ENCODE measurements at places on chromosomes 3 and 15.

DNA sequence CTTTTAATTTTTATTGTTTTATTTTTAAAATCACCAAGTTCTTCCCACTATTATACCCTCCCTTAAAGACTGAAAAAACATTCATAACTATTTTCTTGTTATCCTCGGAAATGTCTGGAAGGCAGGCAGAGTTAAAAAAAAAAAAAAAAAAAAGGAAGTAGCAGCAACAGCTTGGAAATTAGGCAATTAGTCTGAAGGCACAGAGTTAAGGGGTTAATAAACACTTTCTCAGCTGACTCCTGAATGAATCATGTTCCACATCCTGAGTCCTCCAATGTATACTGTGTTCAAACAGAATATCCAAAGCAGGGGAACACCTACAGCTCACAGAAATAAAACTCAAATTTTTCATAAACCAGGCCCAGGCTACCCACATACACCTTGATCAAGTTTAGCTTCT, 5.8 kb downstream of the HEXA start:
- no peak for DNase-seq

DNA sequence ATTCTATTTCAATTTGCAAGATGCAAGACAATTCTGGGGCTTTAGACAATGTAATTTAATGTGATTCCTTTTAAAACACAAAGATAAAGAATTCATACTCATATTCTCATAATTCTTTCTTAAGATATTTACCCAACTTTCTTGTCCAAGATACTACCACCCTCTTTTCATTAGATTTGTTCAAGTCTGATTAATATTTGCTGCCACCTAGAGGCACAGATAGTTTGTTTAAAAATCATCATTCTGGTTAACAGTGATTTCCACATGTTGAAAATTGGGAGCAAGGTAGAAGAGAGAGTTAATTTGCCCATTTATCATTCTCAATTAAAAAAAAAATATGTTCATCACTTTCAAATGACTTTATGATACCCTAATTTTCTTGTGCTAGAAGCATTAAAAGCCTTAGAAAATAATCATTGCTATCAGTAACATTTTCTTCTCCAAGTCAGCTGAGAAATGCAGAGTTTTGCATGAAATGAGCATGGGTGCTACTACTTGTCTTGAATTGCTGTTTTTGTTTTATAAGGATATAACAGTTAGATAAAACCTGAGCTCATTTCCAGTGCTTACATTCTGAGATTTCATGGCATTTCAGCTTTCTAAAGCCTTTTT, 11.6 kb downstream of the TAMM41 start:
- DNase-seq = peak; percentile 14

- DNase-seq = no peak
Measured at GRCh38 chr3:104796556-104796955, 570.2 kb upstream of the ALCAM start.

DNA sequence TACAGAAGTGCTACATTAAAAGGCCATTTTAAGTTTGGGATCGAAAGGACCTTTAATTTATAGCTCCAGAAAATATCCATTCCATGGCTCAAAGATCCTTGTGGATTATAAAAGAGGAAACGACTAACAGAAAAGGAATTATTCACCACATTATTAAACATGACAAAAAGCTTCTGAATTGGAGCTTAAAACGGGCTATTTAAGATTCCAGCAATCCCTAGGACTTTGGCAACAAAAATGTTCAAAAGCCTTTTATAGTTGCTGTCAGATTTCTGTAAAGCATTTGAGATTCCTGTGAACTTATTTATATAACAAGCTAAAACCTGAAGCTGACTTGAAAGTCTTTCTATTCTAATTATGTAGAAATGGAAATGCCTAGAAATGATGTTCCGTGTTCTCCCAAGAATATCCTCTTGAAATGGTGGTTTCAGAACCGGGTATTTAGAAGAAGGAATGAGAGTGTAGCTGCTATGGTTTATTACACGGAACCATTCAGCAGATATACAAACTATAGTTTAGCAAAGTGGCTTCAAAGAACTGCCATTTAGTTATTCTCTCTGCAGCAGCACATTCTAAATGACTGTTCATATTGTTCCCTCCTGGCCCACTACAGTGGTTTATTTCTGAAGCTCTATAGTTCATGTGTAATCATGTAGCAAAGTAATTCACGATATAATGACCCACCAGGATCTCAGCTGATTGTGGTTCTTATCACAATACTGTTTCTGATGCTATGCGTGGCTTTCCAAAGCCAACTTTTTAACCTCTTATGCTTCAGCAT, 961.7 kb downstream of the FHIT start:
- DNase-seq = no peak

DNA sequence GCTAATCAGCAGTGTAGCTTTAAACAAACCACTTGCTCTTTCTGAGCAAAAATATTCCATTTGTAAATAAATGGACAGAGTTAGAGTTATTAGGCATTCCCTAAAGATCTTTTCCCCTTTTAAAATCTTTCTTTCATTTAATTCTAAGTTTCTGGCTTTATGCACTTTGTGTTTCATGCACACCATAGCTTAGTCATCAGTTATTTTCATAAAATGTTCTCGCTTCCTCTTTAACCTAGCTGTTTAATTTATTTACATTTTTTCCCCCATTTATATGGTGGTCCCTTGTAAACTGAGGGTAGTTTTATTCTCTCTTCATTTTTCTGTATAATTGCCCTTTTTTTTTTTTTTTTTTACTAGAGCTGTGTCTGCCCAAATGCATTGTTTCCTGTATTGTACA, 315.0 kb upstream of the LRRFIP2 start:
- DNase-seq = no peak

DNA sequence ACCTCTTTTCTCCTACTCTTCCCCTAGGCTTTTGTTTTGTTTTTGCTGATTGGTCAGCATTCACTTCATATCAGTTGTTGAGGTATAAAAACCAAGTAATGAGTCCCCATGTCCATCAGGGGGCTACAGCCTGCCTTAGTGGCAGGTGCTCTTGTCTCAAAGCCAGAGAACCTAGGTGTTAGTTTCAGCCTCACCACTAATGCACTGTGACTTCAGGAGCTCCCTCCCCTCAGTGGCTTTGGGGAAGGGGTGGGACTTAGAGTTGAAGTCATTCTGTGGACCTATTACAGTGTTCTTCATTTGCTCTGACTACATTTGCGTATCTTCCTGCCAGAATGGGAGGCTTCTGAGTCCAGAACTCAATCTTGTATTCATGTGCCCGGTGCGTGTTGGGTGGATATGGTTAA, 41.6 kb downstream of the NR2C2 start:
- no peak for DNase-seq

- peak; percentile 88 for DNase-seq
Measured at GRCh38 chr3:14402304-14402811, at the start of gene SLC6A6. SLC6A6 (plus strand) TSS chr3:14402606; CDS start chr3:14443635, 41,029 bp downstream.

- peak; percentile 79 for DNase-seq
Measured at GRCh38 chr3:49104427-49105291, at the start of gene QARS1. QARS1 (minus strand) TSS chr3:49104757; CDS start chr3:49104733, 24 bp downstream.

DNA sequence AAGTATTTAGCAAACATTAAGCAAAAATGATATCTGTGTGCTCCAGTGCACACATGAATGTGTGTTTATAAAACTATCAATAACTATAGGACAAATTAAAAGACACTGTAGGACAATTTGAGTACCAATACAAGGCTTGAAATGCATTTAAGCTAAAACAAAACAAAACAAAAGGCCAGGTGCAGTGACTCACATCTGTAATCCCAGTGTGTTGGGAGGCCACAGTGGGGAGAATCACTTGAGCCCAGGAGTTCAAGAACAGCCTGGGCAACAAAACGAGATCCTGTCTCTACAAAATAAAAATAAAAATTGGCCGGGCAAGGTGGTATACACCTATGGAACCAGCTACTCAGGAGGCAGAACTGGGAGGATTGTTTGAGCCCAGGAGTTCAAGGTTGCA, 50.7 kb downstream of the CSNK1G1 start:
- DNase-seq = no peak

DNA sequence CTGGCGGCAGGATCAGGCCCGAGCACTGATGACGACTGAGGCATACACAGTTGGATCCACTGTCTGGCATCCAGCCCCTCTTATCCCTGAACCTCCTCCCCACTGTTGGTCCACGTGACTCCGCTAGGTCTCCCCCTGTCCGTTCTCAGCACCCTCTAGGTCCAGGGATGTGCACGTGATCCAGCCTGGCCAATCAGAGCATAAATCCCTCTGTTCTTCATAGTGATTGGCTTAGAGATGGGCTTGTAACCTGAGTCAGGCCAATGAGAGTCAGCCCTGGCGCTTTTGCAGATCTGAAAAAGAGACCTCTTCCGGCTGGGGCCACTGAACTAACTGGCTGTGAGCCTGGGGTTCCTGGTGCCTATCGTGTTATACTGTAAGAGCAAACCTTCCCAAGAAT, 20.5 kb upstream of the IQSEC1 start:
- no peak for DNase-seq

GRCh38 chr3:104909198-104909597, 457.5 kb upstream of the ALCAM start:
- DNase-seq = no peak

DNA sequence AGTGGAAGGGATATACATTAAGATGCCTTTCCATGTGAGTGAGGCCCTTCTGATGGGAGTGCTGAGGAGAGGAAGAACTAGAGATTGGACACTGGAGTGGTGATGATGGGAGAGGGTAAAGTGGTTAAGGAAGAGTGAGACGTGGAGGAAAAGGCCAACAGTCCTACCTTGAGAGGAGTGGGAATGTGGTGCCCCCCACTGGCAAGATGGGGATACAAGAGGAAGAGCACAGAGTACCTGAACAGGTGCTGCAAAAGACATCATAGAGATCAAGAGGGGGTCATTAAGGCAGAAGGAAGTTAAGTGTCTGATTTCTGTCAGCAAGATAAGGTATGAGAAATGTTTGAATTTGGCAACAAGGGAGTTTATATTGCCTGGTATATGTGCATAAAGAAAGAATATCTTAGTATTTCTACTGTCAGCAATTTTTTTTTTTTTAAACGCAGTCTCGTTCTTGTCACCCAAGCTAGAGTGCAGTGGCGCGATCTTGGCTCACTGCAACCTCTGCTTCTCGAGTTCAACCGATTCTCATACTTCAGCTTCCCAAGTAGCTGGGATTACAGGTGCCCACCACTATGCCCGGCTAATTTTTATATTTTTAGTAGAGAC, 34.0 kb downstream of the ARIH2 start:
- DNase-seq = peak; percentile 72

DNA sequence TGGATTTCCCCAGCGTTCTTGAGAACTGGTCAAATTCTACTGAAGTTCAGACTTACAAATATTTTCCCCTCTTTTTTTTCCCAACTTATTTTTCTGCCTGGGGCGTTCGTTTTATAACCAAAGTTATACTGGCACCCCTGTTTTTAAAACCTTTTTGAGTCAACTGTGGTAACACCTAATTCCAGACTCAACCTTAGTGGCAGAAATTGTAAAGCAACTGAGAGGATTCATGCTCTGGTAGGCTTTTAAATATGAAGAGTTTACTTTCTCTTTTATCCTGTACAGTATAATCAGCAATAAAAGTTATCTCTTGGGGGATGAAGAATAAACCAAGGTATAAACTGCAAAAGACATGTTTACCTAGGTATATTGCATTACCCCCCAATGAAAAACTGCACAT, 2.3 kb downstream of the IL5RA start:
- DNase-seq = no peak

DNA sequence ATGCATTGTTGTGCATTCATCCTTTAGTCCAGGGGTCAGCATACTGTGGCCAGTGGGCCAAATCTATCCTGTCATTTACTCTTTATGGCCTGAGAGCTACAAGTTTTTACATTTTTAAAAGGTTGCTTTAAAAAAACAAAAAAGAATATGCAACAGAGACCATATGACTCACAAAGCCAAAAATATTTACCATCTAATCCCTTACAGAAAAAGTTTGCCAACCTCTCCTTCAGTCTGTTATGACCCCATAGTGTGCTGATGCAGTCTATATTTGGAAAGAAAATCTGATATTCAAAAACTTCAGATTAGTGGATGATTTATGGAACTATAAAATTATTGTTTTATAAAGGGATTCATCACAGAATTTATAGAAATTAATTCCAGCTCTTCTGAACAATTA, 237.5 kb upstream of the IL12A start:
- no peak for DNase-seq

- no peak for DNase-seq
Measured at GRCh38 chr3:73719413-73719851, 94.7 kb upstream of the PDZRN3 start.

DNA sequence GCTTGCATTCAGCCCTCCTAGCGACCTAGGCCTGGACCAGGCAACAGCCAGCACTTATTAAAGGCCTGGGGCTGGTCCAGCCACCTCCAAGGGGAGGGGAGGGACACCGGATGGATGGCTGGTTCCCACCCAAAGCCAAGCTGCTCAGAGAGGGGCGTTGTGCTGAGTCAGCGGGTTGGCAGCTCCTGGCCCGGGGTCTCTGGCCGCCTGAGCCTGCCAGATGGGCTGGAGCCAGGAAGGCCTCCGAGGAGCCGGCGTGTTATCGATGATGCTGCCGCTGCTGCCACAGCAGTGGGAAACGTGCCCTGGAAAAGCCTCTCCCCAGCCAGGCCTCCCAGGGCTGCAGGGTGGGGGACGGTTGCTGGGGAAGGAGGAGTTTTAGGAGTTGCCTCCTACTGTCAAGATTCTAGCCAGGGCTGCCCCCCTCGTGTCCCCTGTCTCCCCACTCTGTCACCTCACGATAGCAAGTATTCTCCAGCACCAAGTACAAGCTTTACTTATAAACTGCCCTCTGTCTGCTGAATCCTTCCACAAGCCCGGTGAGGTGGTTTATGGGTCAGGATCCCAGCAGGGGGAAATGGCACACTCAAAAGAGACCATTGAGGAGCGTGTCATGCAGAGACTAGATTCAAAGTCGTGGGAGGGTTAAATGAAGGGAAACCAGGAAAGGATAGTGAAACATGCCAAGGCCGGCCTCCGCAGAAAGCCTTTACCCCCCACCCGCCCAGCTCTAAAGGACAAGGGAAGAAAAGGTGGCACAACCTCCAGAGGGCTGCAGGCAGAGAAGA, 43.2 kb upstream of the TSEN2 start:
- DNase-seq = no peak

DNA sequence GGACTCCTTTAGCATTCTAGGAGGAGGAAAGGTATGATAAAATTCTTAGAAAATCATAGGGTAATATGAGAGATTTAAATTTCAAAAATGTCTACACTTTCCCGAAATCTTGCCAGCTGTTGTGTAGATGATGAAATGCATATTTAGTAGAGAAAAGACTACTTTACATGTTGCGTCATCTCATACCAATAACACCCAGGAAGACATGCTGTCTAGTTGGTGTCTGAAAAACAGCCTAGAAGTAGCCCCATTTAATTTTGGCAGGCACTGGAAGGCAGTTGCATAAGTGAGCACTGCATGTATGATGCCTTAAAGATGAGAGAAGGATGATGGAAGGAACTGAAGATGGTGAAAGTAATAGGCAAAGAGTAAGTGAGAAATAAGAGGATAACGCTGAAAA, 310.5 kb upstream of the TPM1 start:
- DNase-seq = no peak

Data from CD4-positive, alpha-beta T cell (primary cell).